Fibroblast of skin of abdomen (primary cell): ENCODE measurements at places on chromosomes 13 and 19.
A peak's percentile ranks its signal among the peaks of the same experiment; 100 is the strongest.

GRCh38 chr19:31285744-31286143 is 63.5 kb downstream of the TSHZ3 start:
- peak; percentile 33 for DNase-seq

GRCh38 chr13:78960881-78961280 is 301.9 kb upstream of the OBI1 start:
- DNase-seq: no peak

DNA sequence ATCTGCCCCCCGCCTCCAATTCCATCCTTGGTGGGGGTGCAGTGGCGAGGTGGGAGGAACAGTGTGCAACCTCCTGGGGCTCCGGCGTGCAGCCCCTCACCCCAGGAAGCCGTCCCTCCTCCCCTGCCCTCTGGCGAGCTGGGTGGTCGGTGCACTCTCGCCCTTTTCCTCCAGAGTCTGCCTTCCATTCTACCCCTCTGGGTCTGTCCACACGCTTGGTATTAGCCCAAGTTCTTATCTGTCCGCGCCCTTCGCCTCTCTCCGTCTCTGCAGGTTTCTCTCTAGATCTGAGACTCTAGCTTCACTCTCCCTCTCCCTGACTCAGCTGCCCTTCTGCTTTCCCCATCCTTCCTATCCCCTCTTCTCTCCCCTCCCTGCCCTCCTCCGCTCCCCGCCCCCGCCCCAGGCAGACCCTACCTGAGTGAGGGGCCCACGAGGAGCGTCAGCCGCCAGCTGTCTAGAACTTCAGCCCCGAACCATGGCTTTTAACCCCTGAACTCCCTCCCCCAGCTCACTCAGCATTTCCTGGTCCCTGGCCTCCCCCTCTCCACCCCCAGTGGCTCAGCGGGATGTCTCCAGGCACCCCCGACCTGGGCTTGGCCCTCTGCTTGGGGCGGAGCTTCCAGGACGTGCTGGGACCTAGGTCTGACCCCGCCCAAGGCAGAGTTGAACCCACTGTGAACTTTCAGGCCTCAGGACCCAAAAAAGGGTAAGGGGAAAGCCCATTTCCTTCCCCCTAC is 499 bp upstream of the KLK13 start:
- DNase-seq: no peak

GRCh38 chr13:111327730-111328573 is 7.5 kb downstream of the TEX29 start:
- DNase-seq: no peak

GRCh38 chr13:33017323-33017929 is 1.2 kb downstream of the KL start:
- peak; percentile 27 for DNase-seq

- no peak for DNase-seq
Observed at GRCh38 chr19:8616861-8617260, 6.3 kb upstream of the ADAMTS10 start.

DNA sequence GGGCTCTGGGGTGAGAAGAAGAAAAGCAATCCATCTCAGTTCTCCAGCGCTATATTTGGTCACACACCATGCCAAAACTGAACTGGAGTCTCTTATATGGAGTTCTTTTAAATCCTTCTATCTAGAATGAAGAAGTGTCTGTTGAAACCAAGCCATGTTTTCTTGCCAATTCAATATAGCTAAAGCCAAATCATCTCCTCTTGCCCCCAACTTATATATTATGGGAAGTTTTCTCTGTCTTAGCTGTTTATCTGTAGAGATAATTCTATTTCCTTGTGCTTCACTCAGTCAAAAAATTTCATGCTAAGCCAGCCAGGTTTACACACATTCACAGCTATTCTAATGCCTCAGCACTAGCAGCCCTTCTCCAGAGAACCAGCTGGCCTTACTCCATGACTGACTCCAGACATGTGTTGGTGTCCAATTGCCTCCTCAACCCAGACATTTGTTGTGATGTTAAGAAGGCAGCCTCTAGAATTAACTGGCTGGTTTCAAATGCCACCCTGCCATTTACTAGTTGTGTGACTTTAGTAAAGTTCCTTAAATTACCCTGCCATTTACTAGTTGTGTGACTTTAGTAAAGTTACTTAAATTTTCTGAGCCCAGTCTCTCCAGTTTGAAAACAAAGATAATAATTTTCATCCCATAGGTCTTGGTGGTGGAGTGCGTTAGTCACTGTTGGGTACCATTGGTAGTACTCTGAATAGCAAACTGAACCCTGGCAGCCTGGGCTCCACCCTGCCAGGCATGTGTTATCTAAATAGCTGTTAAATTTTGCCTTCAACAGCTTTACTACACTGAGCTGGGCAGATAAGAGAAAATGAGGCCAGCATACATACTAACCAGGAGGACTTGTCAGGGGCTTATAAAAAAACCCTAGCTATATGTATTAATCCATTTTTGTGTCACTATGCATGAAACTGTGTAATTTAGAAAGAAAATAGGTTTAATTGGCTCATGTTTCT is 525.1 kb downstream of the LMO7 start:
- no peak for DNase-seq

DNA sequence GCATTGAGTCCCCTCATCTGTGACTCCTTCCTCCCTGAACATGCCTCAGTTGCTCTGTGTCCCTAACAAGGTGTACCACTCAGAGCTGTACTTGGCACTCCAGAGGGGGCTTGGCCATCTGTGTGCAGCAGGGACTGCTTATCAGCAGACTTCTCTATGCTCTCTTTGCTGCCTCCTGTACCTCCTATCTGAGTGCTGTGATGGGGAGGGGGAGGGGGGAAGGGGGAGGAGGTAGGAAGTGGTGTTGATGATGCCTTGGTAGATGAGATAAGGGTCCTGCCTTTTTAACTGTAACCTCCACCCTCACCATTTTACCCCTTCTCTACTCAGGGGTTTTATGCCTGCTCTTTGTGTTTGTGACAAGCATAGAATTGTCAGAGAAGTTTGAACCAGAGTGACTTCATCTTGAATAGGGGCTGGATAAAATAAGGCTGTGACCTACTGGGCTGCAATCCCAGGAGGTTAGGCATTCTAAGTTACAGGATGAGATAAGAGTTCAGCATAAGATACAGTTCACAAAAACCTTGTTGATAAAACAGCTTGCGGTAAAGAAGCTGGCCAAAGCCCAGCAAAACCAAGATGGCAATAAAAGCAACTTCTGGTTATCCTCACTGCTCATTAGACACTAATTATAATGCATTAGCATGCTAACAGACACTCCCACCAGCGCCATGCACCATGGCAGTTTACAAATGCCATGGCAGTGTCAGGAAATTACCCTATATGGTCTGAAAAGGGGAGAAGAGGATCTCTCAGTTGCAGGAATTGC is 13.2 kb downstream of the PCDH8 start:
- no peak for DNase-seq
